ENCODE measurements at places on chromosomes 3 and 15.

DNA sequence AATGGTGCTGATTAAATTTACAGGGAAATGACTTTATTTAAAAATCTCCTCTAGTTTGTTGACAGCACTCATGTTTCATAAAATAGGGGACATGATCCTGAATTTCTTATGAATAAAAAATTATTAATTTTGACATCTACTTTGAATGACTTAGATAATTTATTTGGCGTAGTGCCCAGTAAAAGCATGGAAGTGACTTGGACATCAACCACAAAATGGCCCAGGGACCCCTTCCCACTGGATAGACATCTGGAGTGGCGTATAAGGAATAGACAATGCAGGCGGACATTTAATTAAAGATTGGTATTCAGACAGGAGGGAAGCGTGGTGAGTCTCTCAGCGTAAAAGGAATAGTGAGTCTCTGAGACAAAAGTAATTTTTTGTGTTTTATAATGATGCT, 79.8 kb downstream of the ADAMTSL3 start:
- DNase-seq: no peak

GRCh38 chr15:46930426-46930825, 786.9 kb upstream of the SEMA6D start:
- DNase-seq: no peak

GRCh38 chr3:192772240-192772894, 45.0 kb upstream of the FGF12 start:
- DNase-seq: no peak

- no peak for DNase-seq
Observed at GRCh38 chr15:101044625-101045235, 125.6 kb downstream of the LRRK1 start.

GRCh38 chr15:100226107-100226506, 115.7 kb downstream of the ADAMTS17 start:
- no peak for DNase-seq

- no peak for DNase-seq
Observed at GRCh38 chr3:176078906-176079305, 1118.4 kb downstream of the TBL1XR1 start.

DNA sequence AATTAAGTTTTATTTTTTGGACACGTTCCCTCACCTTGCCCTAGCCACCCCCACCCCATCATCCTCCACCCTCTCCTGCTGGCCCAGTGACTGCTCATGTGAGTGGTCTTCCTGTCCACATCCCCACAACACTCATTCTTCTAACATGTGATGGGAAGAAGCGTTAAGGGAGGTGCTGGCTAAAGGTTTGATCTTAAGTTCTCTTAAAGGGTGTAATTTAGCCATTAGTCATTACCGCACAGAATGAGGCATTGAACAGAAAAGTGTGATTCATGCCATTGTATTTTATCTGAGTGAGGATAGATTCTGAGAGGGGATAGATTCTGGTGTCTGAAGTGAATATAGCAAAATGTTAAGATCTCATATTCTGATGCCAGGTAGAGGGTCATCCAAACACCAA, 272.9 kb upstream of the TPM1 start:
- no peak for DNase-seq

- no peak for DNase-seq
Observed at GRCh38 chr3:95302044-95302443, 1239.2 kb downstream of the NSUN3 start.

- no peak for DNase-seq
Observed at GRCh38 chr3:4493941-4494894, 1.1 kb downstream of the ITPR1 start.

- DNase-seq: peak; percentile 36
Observed at GRCh38 chr3:53162672-53163443, 1.8 kb downstream of the PRKCD start.

GRCh38 chr3:86381247-86381646, 609.7 kb downstream of the VGLL3 start:
- no peak for DNase-seq

- no peak for DNase-seq
Observed at GRCh38 chr15:85462029-85462428, 81.6 kb downstream of the AKAP13 start.

GRCh38 chr15:99592145-99592791, 26.5 kb downstream of the MEF2A start:
- DNase-seq: no peak

DNA sequence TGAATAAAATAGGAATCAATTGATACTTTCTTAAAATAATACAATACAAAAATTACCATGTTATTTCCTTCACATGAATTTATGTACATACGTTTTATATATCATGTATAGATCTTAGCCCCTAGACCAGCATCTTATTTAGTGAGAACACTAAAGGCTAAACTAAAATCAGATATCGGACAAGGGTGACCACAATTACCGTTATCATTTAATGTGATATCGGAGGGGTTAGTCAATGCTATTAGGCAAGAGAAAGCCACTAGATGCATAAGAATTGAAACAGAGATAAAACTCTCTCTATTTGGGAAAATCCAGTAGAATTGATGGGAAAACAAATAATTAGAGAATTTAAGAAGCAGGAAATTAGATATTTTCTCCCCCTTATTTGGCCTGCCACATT, 46.5 kb upstream of the TIMP4 start:
- DNase-seq: no peak

- DNase-seq: no peak
Observed at GRCh38 chr3:108406063-108406660, 104.2 kb downstream of the MYH15 start.

GRCh38 chr3:163890661-163891060, 1187.6 kb downstream of the SI start:
- no peak for DNase-seq

- DNase-seq: no peak
Observed at GRCh38 chr3:13582366-13583250, 33.7 kb downstream of the FBLN2 start.

DNA sequence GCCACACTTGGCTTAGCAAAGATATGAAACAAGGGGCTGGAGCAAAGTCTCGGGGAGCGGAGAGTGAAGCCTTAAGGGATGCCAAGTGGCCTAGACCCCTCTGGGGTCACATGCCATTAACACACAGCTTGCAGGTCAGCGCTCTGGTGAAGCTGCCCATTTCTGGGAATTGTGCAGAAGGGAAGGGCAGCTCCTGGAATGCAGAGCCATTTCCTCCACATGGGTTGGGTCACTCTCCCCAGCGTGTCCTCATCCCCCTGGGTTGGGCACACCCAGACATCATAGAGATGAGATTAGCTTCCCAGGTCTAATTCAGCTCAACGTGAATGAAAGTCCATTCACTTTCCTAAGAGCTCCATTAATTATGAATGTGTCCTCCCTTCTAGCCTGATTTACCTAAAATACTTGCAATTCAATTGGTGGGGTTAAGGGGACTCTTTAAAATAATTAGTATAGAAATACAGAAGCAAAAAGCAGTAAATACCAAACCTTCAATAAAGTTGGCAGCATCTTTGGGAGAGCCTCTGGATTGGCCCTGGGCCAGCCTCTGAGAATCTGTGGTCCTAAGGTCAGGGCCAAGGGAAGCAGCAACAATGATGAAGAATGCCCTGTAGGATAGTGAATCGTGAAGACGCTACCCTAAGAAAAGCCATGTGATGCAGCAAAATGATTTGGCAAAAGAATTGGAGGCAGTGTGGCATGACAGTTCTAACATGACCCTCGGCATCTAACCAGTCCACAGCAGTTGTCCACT, 17.8 kb downstream of the MRAS start:
- no peak for DNase-seq

DNA sequence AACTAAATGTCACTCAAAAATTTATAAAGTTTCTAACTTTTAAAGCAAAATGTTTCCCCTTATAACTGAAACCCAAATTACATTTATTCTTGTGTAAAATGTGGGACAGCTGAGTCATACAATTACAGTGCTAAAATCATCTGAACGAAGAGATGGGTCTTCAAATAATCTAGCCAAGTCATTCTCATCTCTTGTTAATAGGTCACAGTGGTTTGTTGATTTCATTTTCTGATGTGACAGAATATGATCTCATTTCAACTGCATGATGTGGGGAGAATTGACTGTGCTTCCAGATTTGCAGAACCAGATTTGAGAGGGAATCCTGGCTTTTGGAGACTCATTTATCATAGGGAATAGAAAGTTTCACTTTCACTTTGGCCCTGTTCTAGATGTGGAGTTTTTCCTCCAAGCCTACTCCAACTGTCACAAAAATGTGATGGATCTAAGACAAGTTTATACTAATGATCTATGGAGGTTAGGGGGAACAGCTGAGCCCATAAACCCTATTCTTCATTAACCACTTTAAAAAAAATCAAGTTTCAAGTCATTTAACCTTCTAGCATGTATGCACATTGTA, 685.0 kb downstream of the PDCD6IP start:
- no peak for DNase-seq

DNA sequence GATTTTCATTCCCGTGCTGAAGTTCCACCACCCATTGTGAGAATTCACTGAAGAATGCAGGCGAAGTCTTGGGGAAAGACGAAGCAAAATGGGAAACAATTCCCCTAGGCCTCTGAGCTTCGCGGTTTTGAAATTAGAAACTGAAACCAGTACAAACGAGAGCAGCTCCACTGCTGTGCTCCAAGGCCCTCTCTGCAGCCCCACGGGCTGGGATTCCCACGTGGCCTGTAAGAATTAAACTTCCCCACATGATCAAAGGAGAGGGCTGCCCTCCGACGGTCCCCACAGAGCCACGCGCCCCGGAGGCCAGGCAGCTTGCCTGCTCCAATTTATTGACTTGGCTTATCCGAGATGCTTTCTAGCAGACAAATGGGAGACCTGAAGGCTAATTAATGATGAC, 144.0 kb downstream of the GREM1 start:
- DNase-seq: no peak

DNA sequence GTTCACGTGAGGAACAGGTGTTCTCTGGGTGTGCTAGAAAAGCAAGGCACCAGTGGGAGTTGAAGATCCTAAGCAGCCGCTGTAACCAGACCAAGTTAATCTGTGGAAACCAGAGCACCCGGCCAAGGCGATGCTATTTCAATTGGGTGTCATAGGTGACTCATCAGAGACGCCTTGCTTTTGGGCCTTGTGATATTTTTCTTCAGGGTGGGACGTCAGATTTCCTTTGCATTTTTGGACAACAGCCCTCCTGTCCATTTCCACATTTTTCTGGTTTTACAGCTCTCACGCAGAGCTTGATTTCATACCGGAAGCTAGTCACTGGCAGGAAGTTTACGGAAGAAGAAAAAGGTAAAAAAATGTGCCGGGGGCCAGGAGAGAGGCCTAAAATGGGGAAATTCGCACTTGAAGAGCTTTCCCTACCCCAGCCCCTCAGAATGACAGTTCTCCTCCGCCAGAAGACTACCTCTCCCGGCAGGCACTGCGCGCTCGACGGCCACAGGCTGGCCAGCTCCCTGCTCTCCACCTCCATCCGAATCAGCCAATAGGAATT, 471 bp upstream of the KBTBD8 start:
- DNase-seq: no peak

DNA sequence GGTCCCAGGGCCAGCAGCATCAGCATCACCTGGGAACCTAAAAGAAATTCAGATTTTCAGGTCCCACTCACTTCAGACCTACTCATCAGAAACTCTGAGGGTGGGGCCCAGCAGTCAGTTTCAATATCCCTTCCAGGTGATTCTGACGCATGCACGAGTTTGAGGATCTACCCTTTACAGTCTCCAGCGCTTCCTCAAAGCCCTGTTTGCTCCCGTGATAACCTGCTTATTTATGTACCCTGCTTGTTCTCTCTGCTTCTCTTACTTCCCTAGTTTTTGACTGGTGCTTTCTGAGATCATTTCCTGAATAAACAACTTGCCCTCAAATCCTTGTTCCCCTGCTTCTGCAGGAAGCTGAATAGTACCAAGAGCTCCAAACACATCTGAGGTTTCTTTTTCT, 245.3 kb downstream of the ZNF621 start:
- DNase-seq: no peak

DNA sequence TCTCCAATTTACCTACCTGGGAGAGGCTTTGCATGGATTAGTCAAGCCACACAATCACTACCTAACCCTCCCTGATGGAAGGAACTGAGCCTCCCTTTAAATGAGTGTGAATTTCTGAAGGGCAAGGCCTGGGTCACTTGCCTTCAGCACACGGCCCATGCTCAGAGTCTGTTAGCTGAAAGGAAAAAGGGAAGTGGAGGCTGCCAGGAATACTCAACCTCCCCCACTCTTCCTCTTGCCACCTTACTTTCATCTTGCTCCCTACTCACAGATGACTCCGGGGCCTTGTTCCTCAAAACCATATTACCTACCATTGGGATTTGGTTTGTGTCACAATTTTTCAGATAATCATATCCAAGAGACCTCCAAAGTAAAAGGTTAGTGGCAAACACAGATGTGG, 220.0 kb downstream of the ABHD5 start:
- DNase-seq: no peak

DNA sequence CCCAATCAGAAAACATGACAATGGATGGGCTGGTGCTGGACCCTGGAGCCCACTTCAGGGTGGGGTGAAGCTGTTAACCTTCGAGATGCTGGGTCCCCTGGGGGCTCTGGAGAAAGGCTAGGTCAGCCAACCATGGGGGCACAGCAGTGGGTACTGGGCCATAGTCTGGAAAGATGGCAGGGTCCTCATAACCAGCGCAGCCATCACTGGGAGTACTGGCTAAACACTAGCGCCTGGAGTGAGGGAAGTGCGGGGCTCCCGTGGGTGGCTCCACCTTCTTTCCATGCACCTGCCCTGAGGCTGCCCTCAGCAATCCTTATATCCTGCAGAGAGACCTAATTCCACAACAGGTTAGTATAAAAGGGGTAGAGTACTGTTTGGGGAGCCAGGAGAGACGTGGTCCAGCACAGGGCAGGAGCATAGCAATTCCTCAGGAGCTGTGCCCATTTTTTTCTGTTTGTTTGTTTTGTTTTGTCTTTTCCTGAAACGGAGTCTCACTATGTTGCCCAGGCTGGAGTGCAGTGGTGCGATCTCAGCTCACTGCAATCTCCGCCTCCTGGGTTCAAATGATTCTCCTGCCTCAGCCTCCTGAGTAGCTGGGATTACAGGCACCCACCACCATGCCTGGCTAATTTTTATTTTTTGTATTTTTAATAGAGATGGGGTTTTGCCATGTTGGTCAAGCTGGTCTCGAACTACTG, 122.6 kb upstream of the MEF2A start:
- DNase-seq: no peak

DNA sequence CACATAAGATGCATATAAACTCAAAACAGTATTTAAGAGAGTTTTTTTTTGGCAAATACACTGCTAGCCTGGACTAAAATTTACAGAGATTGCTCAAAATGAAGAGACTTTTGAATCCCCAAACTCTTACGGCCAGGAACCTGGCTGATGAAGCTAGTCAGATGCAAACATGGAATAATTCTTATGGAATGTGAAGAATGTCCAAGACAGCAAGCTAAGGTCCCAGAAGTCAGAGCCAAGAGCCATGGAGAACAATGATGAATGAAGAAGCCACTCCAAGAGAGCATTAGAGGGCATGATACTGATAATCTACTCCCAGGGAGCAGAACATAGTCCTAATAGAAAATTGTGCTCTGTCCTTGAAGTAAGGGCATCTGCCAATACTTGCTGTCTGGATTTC, 705.5 kb downstream of the DIPK2A start:
- DNase-seq: no peak
